Activated T-helper 17 cell treated with anti-CD3 and anti-CD28 coated beads, Interleukin-2, amount 50 U/mL, for 72 hours (primary cell): ENCODE measurements at places on chromosomes 7 and 10.

- peaks cover 5% of the 10 kb centered on the region for H3K4me1 ChIP-seq
- no peak overlapping the region for H3K27ac ChIP-seq
- no peak overlapping the region for H3K4me3 ChIP-seq
- H3K36me3 ChIP-seq, result no peaks in the 10 kb centered on the region
- no peaks in the 10 kb centered on the region for H3K27me3 ChIP-seq
Observed at GRCh38 chr10:63665670-63666134, 144.5 kb downstream of the REEP3 start.

DNA sequence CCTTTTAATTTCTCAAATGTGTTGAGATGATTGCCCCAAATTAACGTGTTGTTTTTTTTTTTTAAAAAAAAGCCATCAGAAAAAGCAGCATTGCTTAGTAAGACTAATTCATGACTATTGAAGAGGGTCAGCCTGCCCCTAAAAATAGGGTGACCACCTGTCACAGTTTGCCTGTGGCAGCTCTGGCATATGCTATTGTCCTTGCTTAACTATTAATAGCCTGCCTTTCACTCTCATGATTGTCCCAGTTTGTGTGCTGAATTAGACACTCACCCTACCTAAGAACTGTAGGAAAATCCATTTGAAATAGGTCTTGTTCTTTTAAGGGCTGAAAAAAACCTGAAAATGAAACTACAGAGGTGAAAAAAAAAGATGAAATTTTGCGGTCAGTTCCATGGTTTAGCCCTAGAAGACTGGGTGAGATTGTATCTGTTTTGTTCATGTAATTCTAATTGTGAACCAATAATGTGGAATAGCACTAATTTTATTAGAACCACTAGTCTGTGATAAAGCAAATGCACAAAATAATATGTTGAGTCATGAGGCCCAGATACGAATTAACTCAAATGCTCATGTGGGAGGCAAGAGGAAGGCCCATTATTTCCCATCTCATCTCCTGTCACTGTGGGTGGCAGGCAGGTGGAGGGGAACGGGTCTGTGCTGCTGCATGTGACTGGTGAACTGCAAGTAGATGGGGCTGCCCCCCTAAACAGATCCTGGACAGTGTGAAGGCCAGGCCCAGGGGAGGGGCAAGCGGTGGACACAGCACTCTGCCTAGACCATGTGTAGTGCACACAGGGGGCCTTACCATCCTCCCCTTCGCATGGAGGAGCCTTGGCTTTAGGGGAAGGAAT, 265.4 kb upstream of the NFE2L3 start:
- no peaks in the 10 kb centered on the region for H3K36me3 ChIP-seq
- no peak overlapping the region for H3K27ac ChIP-seq
- no peak for ATAC-seq
- H3K4me1 ChIP-seq, result no peaks in the 10 kb centered on the region

DNA sequence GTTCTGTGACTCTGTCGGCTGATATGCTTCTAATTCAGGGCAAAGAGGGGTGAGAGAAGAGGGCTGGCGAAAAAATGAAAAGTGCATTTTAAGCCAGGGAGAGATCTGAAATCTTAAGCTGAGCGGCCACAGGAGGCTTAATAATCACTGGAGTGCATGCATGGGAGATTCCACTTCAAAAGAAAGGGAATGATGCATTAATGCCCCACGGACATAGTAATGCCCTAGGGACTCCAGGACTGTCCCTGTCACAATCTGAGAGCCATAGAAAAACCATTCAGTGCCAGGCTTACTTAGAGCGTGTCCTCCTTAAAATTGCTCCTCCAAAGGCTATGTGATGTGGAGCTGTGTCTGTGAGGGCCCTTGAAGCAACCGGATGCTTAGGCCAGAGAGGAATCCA, 75.1 kb downstream of the NHLRC2 start:
- H3K4me3 ChIP-seq, result no peak overlapping the region
- H3K27ac ChIP-seq, result no peak overlapping the region
- no peaks in the 10 kb centered on the region for H3K4me1 ChIP-seq
- peaks cover 16% of the 10 kb centered on the region for H3K27me3 ChIP-seq

DNA sequence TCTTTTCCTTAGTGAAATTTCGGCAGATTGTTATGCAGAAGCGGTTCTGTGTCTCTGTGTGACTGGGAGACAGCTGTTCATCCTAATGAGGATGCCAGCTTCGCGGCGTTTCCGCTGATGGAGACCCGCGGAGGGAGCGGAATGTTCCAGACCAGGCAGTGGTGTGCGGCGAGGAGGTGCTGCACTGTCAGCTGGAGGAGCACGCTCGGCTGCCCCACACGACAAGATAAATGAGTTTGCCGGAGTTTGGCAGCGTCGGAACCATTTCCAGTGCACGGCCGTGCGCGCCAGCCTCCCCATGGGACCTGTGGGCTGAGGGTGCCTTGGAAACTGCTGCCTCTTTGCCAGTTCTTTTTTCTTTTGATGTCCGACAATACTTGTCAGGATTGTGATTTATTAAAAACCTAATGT, 64.6 kb downstream of the WDR37 start:
- H3K27me3 ChIP-seq, result no peaks in the 10 kb centered on the region
- ATAC-seq, result no peak
- peaks cover 10% of the 10 kb centered on the region for H3K4me1 ChIP-seq
- no peak overlapping the region for H3K4me3 ChIP-seq

- no peaks in the 10 kb centered on the region for H3K4me1 ChIP-seq
- no peak overlapping the region for H3K27ac ChIP-seq
- ATAC-seq, result no peak
- no peaks in the 10 kb centered on the region for H3K36me3 ChIP-seq
- H3K27me3 ChIP-seq, result peaks cover 10% of the 10 kb centered on the region
Observed at GRCh38 chr7:50914460-50914859, 131.8 kb upstream of the GRB10 start.

DNA sequence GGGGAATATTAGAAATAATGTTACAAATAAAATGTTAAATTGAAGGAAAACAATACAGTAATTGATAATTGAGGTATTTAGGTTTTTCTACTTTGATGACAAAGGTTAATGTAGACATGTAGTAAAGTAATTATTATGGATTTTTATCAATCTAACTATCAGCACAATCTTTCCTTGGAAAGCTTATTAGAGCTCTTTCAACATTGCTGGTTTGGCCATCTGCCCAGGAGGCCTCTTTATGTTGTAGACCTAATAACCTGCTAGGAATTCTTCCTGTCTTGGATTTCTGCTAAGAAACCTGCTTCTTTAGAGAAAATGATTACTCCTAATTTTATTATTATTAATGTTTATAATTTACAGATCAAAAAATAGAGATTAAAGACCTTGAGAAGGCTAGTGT, 78.9 kb downstream of the CHRM2 start:
- no peaks in the 10 kb centered on the region for H3K27me3 ChIP-seq
- no peak overlapping the region for H3K4me3 ChIP-seq
- no peak overlapping the region for H3K27ac ChIP-seq
- H3K4me1 ChIP-seq, result no peaks in the 10 kb centered on the region
- no peaks in the 10 kb centered on the region for H3K36me3 ChIP-seq

DNA sequence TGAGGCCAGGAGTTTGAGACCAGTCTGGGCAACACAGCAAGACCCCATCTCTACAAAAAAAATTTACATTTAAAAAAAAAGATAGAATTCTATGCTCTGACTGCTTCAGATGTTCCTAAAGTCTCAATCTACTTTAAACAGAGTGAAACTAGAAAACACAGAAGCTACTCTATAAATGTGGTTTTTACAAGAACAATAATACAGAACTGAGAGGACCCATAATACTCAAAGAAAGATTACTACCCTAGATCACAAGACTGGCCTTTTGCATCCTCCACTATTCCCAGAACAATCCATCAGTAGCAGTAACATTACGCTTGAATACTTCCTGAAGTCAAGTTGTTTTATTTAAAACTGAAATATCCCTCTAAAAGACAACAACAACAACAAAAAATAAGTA, 119.4 kb downstream of the ZFAND4 start:
- H3K27ac ChIP-seq, result no peak overlapping the region
- peaks cover 9% of the 10 kb centered on the region for H3K36me3 ChIP-seq
- H3K4me3 ChIP-seq, result no peak overlapping the region

DNA sequence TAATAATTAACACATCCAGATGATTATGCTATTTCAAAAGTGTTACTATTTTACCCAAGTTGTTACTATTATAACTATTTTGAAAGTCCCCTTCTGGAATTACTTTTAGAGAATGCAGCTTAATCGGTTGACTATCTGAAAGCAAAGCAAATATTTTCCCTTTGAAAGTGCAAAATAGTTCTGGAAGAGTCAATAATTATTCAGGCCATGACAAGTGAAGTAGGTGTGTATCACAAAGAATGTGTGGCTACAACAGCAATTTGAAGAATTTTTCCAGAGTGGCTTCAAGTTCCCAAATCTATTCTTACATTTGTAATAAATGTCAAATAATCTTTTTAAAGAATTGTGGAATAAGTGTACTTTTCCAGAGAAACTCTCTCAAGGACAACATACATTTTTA, 42.8 kb downstream of the RNLS start:
- H3K27ac ChIP-seq, result no peak overlapping the region
- H3K4me1 ChIP-seq, result no peaks in the 10 kb centered on the region
- peaks cover 4% of the 10 kb centered on the region for H3K27me3 ChIP-seq
- H3K36me3 ChIP-seq, result no peaks in the 10 kb centered on the region
- ATAC-seq, result no peak

DNA sequence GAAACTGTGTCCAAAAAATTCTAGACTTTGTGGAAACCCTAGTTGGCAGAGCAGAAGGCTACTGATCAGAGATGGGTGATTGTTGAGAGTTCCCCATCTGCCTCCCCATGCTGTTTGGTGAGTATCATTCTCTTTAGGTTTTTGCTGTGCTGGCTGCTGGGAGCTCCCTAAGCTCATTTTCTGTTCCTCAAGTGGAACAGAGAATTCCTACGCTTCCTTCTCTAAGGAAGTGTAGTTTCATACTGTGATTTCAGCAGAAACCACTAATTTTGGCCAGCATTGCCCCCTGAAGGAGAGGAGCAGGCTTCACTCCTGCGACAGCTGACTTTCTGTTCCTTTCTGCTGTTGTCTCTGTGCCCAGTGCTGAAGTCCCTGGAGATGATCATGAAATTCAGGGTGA, 355.3 kb upstream of the NPVF start:
- ATAC-seq, result no peak
- H3K4me3 ChIP-seq, result no peak overlapping the region
- H3K4me1 ChIP-seq, result no peaks in the 10 kb centered on the region
- no peaks in the 10 kb centered on the region for H3K36me3 ChIP-seq

- no peak overlapping the region for H3K27ac ChIP-seq
- peaks cover 30% of the 10 kb centered on the region for H3K36me3 ChIP-seq
- no peak overlapping the region for H3K4me3 ChIP-seq
- H3K27me3 ChIP-seq, result no peaks in the 10 kb centered on the region
- H3K4me1 ChIP-seq, result peaks cover 4% of the 10 kb centered on the region
Observed at GRCh38 chr7:87581723-87582122, 19.0 kb downstream of the ABCB1 start.

- H3K27ac ChIP-seq, result no peak overlapping the region
- no peak for ATAC-seq
- H3K27me3 ChIP-seq, result no peaks in the 10 kb centered on the region
- no peak overlapping the region for H3K4me3 ChIP-seq
Observed at GRCh38 chr7:90005836-90006235, 148.4 kb upstream of the STEAP1 start.

GRCh38 chr10:101451667-101452069, 97.7 kb downstream of the BTRC start:
- no peaks in the 10 kb centered on the region for H3K36me3 ChIP-seq
- no peak for ATAC-seq
- no peaks in the 10 kb centered on the region for H3K27me3 ChIP-seq

- H3K27ac ChIP-seq, result no peak overlapping the region
- no peaks in the 10 kb centered on the region for H3K27me3 ChIP-seq
- no peaks in the 10 kb centered on the region for H3K4me1 ChIP-seq
- H3K4me3 ChIP-seq, result no peak overlapping the region
- H3K36me3 ChIP-seq, result no peaks in the 10 kb centered on the region
Observed at GRCh38 chr10:47055386-47056246, 144.4 kb downstream of the PTPN20 start.

DNA sequence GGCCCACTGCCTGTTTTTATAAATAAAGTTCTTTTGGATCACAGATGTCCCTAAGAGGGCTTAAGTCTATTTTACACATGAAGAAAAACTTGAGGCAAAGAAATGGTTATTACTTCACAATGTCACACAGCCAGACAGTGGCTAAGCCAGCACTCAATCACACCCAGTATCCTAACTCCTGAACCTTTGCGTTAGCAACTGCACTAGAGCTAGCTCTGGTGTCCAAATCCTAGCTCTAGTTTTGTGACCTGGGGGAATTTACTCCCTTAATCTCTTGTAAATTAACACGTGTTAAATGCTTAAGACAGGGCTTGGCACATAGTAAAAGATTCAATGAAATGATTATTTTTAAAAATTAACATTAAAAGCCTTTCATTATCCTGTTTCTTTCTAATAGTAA, 49.0 kb upstream of the TPK1 start:
- no peak for ATAC-seq
- no peak overlapping the region for H3K4me3 ChIP-seq
- no peaks in the 10 kb centered on the region for H3K4me1 ChIP-seq

GRCh38 chr10:131358741-131359442, 47.4 kb upstream of the TCERG1L start:
- no peaks in the 10 kb centered on the region for H3K36me3 ChIP-seq
- no peaks in the 10 kb centered on the region for H3K27me3 ChIP-seq
- no peaks in the 10 kb centered on the region for H3K4me1 ChIP-seq
- H3K27ac ChIP-seq, result no peak overlapping the region

DNA sequence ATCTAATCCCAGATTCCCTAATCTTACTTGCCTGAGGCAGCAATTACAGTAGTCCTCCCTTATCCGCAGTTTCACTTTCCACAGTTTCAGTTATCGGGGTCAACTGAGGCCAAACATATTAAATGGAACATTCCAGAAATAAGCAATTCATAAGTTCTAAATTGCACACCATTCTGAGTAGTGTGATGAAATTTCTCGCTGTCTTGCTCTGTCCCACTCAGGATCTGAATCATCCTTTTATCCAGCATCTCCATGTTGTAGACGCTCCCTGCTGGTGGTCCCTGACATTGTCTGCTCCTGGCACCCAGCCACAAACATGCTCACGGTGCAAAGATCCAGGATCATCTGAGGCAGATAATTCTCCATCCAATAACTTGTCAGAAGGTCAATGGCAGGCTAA, 128.7 kb upstream of the CXCL12 start:
- H3K36me3 ChIP-seq, result no peaks in the 10 kb centered on the region
- ATAC-seq, result no peak
- no peaks in the 10 kb centered on the region for H3K4me1 ChIP-seq
- H3K4me3 ChIP-seq, result no peak overlapping the region
- no peak overlapping the region for H3K27ac ChIP-seq
- no peaks in the 10 kb centered on the region for H3K27me3 ChIP-seq

GRCh38 chr7:140595468-140596092, 45.0 kb downstream of the DENND2A start:
- H3K27me3 ChIP-seq, result peaks cover 27% of the 10 kb centered on the region
- H3K27ac ChIP-seq, result no peak overlapping the region
- H3K4me3 ChIP-seq, result no peak overlapping the region
- H3K36me3 ChIP-seq, result no peaks in the 10 kb centered on the region
- no peak for ATAC-seq

- no peak overlapping the region for H3K27ac ChIP-seq
- peak; percentile 27 for ATAC-seq
- peaks cover 66% of the 10 kb centered on the region for H3K27me3 ChIP-seq
- H3K36me3 ChIP-seq, result no peaks in the 10 kb centered on the region
Observed at GRCh38 chr7:101172854-101173751, 7.0 kb downstream of the NAT16 start.

GRCh38 chr10:78947226-78947625, 121.5 kb upstream of the ZMIZ1 start:
- H3K4me3 ChIP-seq, result no peak overlapping the region
- H3K4me1 ChIP-seq, result no peaks in the 10 kb centered on the region
- no peaks in the 10 kb centered on the region for H3K36me3 ChIP-seq
- no peak for ATAC-seq
- no peaks in the 10 kb centered on the region for H3K27me3 ChIP-seq
